Left renal pelvis (tissue), 4 donors: ENCODE measurements at places on chromosomes 1 and 21.

- DNase-seq = no peak
Measured at GRCh38 chr1:63621075-63621474, 27.9 kb downstream of the PGM1 start.

DNA sequence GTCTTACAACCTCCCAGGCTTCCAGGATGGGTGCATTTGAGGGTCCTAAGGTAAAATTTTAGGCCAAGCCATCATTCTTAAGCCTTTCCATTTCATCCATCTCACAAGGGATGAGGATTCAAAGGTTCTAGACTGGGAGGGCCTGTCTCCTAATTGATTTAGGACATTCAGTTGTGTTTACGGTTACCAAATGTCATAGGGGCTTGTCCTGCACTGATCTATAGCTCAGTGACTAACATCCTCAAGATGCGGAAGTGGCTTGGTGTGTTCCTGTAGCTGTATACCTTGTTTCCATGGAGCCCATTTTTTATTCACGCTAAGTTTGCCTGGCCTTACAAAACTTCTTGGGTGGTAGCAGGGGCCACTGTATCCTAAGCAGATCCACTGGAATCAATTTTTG is 52.8 kb downstream of the DUSP10 start:
- DNase-seq = no peak

GRCh38 chr1:36142121-36142520 is 7.2 kb downstream of the TRAPPC3 start:
- DNase-seq = no peak

DNA sequence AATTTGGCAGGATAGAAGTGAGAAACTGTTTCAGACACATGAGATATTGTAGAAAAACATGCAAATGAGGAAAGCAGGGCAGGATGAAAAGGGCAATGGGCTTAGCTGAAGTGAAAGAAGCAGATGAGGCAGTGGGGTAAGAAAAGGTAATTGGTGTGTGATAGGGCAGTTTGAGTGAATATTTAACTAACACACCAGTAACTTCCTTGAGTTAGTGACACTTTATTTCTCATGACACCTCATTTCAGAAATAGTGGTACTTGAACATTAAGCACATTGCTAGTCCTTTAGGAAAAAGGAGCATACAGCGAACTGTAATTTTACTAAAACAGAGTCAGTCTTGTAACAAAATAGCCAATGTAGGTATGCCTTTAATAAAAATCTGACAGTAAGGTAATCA is 415.0 kb downstream of the DPYD start:
- DNase-seq = no peak
